ENCODE measurements at places on chromosomes 2 and 18.

- no peak for DNase-seq
These were observed 80.2 kb downstream of the TGOLN2 start for GRCh38 chr2:85247610-85248009.

DNA sequence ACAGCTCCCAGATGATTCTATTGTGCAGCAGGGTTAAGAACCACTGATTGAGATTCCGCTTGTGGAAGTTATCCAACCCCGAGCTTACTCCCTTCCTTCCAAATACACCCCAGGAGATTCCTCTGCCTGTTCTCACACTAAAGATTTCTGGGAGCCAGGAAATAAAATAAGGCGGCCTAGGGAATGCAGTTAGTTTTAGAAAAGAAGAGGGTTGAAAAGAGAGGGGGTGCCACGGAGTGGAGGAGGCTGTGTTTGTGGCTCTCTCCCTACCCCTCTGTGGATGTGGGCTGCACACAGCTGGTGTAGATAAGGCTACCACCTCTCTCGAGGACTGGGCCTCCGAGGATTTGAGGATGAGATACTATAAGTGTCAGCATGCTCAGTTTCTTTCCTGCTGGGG lies 25.1 kb upstream of the SP3 start:
- DNase-seq = no peak

DNA sequence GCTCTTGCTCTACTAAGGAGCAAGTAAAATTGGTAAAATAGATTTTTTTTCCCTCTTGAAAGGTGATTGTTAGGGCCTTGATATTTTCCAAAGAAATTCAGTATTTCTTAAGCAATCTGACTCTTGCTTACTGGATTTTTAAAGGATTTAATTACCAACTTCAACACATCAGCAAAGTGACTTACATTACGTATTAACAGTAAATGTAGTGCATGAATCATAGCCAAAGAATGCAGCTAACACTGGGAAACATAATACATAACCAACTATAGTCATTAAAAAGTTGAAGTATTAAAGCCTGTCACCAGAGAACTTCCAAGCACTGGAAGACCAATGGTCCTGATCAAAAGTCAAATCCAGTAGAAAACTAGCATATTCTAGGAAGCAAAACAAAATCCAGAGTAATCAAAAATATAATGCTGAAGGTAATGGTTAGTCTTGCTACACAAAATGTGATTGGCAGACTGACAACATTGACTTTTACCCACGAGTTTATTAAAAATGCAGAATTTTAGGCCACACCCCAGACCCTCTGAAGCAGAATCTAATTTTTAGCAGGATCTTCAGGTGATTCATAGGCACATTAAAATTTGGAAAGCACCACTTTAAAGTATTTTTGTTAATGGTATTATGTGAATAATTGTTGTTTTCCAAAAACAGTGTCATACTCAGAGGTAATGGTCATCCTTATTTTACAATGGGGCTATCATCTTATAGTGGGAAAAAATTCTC lies 31.8 kb upstream of the CAVIN2 start:
- DNase-seq = no peak

DNA sequence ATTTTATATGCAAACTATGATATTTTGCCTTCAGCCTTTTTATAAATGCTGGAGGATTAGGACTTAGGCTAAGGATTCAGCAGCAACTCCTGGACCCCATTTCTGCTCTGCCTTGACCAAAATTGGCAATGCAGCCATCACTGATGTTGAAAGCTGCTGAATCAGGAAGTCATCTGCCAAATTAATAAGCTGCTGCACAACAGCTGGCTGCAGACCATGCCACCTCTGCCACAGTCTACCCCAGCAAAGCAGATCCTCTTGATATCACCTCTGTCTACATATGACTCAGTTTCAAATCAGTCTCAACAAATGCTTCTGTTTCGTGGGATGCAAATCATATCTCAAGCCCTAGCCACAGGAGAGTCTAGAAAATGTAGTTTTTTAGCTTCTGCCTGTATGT lies 7.1 kb upstream of the SOS1 start:
- DNase-seq = no peak

DNA sequence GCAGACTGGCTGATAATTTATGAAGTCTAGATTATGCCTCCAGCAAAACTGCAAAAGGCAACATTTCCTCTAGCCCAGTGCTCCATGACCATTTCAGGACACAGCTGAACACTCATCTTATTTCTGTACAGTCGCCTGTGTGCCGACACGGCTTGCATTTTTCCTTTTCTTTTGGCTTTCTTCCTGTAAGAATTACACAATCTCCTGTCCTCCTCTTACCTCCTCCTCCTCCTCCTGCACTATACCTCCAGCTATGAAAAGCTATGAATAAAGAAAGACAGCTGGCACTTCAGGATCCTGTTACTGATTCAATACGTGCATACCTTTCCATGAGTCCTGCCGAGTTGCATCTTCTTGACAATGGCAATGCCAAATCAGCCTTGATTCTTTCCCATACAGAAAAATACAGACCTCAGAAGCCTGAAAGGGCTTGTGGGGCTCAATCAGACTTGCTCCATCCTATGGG lies 32.2 kb upstream of the TRIB2 start:
- no peak for DNase-seq

- DNase-seq = no peak
These were observed 21.6 kb downstream of the STEAP3 start for GRCh38 chr2:119245076-119245840.

GRCh38 chr2:191922736-191923651 lies 76.1 kb upstream of the CAVIN2 start:
- DNase-seq = no peak

- DNase-seq = no peak
These were observed 14.7 kb upstream of the MAPRE2 start for GRCh38 chr18:35026407-35027061.

GRCh38 chr2:32229635-32230034 lies 35.1 kb downstream of the NLRC4 start:
- no peak for DNase-seq

- DNase-seq = no peak
These were observed 788 bp downstream of the USP14 start for GRCh38 chr18:159037-159652.

- DNase-seq = no peak
These were observed 153.7 kb upstream of the SMAD2 start for GRCh38 chr18:48084041-48084757.

Measured in head of caudate nucleus (tissue), 42 donors.